ENCODE measurements at places on chromosomes 5 and 9.

- no peak for DNase-seq
Observed at GRCh38 chr9:84405667-84406066, 65.1 kb upstream of the SLC28A3 start.

DNA sequence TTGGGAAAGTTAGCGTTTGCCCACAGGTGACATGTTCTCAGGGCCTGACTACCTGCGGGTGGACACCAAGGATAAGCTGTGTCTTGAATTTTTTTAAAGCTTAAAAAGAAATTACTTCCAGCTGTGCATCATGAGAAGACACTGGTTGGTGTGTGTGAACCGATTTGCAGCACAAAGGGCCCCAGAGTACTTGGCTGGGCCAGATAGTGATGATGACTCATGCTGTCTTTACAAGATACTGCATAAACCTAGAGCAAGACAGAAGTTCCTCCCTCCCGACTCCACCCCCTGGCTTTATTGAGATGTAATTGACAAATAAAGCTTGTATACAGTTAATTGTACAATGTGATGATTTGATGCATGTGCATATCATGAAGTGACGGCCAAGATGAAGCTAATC lies 212.8 kb downstream of the NXNL2 start:
- DNase-seq = no peak

- DNase-seq = no peak
Observed at GRCh38 chr5:114649878-114650277, 288.0 kb downstream of the KCNN2 start.

- DNase-seq = no peak
Observed at GRCh38 chr9:123541411-123541810, 185.4 kb downstream of the CRB2 start.

DNA sequence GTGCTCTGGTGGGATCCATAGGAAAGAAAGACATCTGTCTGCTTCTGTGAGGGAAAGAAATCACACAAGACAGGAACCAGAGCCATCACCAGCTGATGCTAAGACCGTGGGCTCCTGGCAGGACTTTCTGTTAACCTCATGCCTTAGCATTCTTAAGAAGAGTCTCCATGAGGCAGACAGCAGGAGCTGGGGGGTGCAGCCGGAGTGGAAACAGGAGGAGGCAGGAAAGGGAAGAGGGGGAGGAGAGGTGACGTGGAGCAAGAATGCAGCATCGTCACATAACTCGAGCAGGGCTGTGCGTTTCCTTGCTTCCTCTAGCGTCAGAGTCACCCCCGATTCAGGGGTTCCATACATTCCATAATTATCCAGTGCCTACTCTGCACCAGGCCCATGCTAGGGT lies 53.6 kb downstream of the ERGIC1 start:
- no peak for DNase-seq

- DNase-seq = no peak
Observed at GRCh38 chr5:140827704-140828361, at the start of gene PCDHA6. TSS of gene PCDHA6 (plus strand) at chr5:140827960. CDS start at chr5:140828092, 132 bp downstream.

DNA sequence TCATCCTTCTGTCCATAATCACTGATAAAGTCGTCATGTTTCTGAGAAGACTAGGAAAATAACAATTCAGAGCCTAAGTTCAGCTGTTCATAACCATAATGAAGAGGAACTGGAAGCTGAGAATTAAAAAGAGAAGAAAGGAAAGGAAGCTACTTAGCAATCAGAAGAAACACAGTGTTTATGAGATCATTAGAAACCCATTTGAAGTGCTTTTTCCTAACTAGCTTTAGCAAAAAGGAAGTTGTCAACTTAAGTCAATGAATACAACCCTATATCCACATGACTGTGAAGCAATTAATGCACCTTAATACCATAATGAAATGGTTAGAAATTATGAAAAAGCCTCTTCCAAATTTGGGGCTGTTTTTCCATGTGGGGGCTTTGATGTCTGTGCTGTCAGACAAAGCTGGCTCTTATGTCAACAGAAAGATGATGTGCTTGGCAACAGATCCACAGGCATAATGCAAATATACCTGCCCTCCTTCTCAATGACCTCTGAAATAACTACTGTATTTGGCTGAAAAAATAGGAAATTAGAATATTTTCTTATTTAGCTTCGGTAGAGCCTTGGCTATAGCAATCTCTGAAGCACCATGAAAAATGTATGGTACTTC lies 463.5 kb downstream of the RASEF start:
- peak; percentile 61 for DNase-seq

- DNase-seq = no peak
Observed at GRCh38 chr9:137876781-137877386, 698 bp upstream of the CACNA1B start.

- DNase-seq = no peak
Observed at GRCh38 chr9:32886021-32886420, 102.7 kb downstream of the TMEM215 start.
